ENCODE measurements at places on chromosomes 7 and 10.
A peak's percentile ranks its signal among the peaks of the same experiment; 100 is the strongest.

- no peak for DNase-seq
These were observed 277.1 kb upstream of the ZNF32 start for GRCh38 chr10:43925793-43926192.

DNA sequence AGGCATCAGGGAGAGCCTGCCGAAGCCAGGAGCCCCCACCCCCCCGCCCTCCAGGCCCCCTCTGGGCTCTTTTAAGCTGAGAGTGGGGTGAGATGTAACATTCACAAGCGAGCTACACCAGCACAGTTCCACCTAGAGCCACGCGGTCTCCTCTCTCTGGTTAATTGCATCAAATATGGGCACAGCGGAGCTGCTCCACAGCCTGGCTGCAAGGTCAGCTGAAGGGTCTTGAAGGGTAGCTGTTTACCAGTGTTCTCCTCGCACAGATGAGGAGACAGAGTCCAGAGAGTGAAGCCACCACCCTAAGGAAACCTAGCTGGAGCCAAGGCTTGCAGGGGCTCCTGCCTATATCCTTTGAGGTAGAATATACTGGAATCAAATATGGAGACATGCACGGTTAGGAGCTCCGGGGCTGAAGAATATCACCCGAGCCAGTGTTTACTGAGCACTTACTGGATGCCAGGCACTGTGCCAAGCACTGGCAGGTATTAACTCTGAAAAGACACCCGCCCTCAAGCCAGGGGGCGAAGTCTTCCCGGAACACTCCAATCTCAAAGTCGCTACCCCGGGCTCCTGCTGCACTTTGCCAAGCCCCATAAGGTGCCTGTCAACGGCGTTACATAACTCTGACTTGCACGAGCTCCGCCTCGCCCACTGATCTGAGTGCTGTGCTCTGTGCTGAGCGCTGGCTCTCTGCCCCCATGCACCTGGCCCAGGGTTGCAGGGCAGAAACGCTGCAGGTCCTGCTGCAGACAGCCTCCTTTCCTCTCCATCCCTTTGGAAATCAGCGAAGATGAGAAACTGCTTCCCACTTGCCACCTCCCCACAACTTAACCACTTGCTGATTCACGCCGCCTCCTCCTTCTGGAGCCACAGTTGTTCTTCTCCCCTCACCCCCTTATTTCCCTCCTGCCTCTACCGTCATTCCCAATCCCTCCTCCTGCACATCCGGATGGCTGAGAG is 5.4 kb downstream of the CHST15 start:
- DNase-seq = no peak

GRCh38 chr7:832968-833424 is 720 bp downstream of the SUN1 start:
- DNase-seq = no peak

- DNase-seq = no peak
These were observed 61.3 kb downstream of the XPNPEP1 start for GRCh38 chr10:109862041-109862440.

DNA sequence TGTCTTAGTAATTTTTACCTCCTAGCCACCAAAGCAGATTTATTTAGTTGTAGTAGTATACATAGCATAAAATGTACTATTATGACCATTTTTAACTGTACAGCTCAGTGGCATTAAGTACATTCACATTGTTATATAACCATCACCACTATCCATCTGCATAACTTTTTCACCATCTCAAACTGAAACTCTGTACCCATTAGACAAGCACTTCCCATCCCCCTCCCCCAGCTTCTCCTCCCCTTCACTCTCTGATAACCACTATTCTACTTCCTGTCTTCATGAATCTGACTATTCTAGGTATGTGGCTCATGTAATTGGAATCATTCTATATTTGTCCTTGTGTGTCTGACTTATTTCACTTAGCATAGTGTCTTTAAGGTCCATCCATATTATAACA is 71.9 kb downstream of the MRPL32 start:
- no peak for DNase-seq

GRCh38 chr7:159076333-159076732 is 68.3 kb downstream of the VIPR2 start:
- DNase-seq = no peak

DNA sequence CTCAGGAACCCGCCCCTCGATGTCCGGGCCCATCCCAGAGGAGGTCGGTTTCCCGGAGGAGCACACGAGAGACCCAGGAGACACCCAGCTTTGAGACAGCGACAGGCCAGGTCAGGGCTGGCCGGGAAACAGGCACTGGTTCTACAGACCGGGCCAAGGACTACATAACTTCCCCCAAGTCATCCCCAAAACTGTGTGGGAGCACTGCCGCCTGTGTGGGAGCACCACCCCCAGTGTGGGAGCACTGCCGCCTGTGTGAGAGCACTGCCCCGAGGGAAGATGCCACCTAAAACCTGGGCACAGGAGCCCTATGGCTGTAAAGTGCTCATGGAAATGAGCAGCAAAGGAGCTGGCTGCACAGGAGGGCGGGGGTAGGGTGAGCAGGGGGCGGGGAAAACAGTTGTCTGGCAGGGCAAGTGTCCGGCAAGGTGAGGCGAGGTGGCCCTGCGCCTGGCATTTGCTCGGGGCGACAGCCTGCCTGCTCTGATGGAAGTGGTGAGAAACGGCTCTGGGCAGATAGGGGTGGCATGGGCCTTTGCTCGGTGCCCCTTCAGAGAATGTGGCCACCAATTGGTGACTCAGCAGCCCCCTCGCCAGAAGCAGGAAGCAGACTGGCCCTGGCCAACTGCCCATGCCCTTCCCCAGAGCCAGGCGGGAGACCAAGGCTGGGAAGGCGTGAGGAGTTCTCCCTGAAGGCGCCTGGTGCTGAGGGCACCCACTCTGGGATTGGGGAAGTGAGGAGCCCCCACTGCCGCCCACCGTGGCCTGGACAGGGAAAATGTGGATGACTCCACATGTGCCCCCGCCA is 26.2 kb downstream of the PAPOLB start:
- DNase-seq = no peak

DNA sequence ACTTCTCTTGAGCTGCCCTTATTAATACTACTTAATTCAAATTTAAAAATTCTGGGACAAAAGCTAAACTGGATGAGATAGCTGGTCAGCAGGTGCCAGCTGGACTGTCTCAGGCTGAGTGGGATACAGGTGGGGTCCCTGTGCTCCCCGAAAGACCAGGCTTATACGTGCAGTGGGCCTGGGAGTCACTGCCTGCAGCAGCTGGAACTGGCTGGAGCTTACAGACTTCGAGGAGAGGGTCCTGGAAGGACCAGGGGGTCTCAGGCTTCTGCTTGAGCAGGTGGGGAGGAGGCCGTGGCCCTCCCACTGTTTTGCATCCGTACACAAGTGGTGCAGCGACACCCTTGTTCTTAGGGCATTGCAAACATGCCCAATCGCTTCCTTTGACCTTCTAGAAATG is 203.7 kb downstream of the GLRX3 start:
- no peak for DNase-seq

DNA sequence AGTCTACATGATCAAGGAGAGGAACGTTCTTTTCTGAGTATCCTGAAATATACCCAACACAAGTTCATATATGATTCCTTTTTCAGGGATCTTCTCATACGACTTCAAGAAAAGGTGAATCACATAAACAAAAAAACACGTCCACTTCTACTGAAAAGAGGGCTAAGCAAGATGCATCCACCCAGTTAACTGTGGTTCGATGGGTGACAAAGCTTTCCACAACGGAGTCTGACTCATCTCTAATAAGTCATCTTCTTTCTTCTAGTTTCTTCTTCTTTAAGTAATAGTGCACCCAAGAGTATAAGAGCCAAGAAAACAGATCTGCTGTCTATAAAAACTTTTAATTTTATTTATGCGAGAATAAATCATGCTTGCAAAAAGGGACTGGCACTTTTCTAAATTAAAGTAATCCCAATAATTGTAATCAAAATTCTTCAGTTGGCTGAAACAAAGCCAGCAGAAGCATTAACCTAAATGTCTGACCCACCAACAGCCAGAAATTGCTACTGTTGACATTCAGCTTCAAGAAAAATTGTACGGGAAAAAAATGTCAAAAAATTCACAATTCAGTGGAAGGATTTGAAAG is 146.9 kb upstream of the ANK3 start:
- no peak for DNase-seq

GRCh38 chr10:44995914-44996669 is 4.6 kb upstream of the ZNF22 start:
- DNase-seq = no peak

GRCh38 chr10:28663576-28664368 is 13.5 kb upstream of the BAMBI start:
- DNase-seq = peak; percentile 58

- DNase-seq = no peak
These were observed 70.1 kb upstream of the VWC2 start for GRCh38 chr7:49703337-49703736.

GRCh38 chr7:132756484-132756990 is 180.3 kb upstream of the PLXNA4 start:
- no peak for DNase-seq

DNA sequence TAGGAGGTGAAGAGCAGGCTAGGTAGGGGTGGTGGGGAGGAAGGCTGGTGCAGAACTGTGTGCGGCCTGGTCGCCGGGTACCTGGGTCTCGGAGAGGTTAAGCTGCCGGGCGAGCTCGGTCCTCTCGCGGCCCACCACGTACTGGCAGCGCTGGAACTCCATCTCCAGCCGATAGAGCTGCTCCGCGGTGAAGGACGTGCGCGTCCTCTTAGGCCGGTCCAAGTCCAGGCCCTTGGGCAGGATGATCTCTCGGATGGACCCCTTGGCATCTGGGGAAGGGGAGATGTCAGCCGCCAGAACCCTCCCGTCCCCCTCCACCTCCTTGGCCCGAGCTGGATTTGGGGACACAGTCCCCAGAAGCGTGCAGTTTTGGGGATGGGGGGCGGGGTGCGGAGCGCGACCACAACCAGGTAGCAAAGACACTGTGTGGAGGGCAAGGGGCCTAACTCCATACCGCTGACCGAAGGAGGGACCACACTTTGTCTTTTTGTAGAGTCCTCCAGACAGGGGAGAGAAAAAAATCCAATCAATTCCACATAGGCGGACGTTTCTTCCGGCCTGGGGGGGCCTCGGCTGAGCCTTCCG is 1.6 kb downstream of the VAX1 start:
- DNase-seq = no peak

DNA sequence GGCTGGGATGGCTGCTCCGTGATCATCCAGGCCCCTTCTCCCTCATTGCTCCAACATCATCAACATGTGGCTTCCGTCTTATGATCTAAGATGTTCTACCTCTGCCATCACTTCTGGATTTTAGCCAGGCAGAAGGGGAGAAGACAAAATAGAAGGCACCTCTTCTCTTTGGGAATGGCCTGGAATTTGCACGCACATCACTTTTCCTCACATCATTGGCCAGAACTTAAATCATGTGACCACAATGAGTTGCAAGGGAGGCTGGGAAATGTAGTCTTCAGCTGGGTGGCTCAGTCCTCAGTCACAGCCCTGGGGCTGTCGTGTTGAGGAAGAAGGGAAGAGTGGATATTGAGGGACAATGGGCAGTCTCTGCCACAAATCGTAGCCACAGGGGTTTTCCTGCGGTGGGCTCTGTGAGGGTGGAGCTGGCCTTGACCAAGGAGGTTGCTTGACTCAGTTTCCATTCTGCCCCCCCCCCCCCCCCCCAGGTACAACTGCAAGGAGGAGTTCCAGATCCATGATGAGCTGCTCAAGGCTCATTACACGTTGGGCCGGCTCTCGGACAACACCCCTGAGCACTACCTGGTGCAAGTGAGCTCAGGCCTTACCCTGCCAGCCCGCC is 50.3 kb downstream of the PALD1 start:
- no peak for DNase-seq

DNA sequence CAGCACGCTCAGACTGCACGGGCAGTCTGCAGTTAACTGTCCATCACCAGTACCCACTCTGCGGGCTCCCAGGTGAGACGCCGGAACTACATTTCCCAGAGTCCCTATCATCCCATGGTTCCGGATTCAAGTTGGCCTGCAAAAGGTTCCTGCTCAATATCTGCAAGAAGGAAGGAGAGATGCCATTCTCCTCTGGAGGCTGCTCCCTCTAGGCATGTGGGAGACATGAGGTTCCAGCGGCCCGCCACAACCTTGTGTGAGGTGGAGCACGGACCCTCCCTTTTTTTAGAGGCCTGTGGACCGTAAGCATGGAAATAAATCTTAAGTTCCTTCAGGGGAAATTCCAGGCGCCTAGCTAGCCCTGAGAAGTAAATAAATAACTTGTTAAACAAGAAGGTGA is 29.7 kb downstream of the NUP42 start:
- DNase-seq = no peak

- DNase-seq = no peak
These were observed 48.6 kb upstream of the TES start for GRCh38 chr7:116161728-116162127.

DNA sequence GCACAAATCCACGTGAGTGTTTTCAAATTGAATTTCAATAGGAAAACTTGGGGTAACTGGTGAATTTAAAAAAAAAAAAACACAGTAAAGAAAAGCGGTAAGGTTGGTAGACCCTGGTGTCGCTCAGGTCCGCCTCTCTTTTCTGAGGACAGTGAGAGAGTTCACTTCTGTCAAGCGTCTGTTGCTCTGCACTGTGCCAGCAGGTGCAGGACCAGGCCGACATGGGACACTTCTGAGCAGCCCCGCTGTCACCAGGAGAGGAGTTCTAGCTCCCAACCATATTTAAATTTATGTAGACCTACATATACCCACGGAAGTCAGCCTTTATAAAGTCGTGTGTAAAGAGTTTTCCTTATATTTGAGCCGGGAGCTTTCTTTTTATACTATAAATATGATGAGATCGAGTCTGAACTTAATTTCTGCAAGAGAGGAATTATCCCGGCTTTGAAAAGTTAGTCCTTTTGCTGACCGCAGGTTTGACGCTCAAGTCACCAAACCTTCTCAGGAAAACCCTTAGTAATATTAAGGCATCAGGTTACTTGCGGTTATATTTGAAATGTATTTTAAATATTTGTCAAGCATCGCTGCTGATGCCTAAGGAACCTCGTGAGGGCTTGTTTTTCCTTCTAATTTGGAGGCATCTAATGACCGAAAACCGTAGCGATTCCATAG is 531 bp downstream of the IKZF1 start:
- DNase-seq = no peak

DNA sequence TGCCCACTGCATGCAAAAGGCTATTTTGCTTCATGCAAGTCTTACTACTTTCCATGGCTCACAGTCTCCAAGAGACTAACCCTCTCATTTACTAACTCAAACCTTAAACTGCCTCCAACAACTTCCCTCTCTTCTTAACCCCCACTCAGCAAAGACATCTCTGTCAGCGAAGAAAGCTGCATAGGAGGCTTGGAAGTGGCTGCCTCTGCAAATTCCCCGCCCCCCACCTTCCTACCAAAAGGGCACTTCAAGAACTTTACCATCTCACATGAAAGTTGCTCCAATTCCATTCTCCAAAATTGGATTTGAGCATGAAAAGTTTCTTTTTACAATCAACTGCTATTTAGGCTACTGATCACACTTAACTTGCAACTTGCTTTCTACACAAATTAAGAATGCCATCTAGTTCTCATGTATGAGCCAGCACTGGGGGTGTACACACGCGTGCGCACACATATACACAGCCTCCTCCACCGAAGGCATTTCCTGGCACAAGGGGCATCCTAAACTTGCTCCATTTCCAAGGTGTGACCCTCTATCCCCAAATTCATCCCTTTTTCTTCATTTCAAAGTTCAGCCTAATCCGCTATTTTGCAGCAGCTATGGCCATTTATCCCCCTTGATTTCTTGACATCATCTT is 1.8 kb downstream of the CCDC6 start:
- DNase-seq = no peak

DNA sequence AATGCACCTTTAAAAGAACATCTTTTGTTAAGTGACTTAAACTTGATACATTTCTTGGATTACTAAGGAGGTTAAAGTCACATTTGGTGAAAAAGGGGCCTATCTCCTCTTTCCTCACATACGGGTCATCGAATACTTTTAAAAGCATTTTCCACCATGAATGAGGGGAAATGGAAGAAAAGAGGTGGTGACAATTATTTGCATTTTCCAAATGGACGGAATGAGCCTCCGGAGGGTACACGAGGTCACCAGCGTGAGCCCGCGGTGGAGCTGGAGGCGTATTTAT is 1.0 kb upstream of the BMPR1A start:
- no peak for DNase-seq

Measured in activated T-cell treated with anti-CD3 and anti-CD28 coated beads for 4 hours (primary cell).